ENCODE measurements at places on chromosomes 1 and 21.

DNA sequence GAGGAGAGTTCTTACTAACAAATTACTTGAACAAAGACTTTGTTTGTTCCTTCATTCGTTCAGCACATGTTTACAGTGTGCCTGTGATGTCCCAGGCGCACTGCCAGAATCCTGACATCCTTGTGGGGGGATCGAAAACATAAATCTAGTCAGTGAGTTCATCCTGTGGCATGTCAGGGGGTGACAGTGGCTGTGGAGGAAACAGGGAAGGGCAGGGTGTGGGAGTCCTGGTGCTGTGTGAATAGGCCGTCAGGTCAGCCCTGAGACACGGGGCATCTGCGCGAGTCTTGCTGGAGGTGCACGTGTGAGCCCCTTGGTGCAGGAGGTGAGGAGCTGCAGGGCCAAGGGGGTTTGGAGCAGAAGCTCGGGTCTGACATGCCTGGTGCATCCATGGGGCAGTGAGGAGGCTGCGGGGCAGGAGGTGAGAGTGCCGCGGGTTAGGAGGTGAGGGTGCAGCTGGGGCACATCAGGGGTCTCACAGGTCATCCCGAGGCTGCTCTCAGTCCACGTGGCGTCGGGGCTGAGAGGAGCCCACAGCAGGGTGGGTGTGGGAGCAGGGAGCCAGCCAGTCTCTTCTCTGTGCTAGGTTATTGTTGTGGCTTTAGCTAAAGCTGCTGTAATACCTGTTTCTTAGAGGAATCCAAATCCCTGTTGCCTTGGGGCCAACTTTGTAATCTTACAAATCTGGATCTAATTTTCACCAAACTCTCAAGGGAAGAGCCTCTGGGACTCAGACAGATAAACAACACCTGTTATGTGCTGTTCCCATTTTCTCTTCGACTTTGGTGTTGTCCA is 93.4 kb downstream of the PCBP3 start:
- no peak for DNase-seq

GRCh38 chr1:246530482-246530881 is 23.4 kb upstream of the SMYD3 start:
- DNase-seq = no peak

DNA sequence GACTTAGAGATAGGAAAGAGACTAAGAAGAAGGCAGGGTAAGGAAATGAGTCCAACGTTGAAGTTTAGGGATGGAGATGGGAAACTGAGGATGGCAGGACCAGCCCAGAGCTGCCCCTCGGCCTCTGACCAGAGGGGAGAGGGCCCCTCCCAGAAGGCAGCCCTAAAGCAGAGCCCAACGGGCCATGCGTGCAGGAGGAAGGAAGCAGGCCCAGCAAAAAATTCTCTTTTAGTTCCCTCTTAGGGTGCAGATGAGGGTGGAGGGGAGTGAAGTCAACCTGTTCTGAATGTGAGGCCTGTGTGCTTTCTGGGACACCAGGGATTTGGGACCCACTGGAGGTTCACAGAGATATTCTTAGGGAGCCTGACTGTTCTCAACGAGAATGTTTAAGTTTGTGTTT is 225.4 kb downstream of the RHOU start:
- DNase-seq = no peak

DNA sequence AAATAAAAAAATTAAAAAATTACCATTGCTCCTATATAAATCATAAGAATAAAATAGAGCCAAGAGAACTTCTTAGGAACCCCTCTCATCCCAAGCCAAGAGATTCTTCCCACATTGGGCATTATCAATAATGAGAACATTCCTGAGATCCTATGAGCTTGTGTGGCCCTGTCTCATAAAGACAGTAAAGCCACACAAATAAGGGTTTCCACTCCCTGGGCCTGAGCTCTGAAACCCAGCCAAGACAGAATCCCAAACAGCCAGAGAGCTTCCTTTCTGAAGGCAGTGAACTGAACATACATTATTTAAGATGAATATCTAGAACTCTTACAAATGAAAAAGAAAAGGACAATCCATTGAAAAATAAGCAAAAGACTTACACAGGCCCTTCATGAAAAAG is 68.3 kb downstream of the SLC45A1 start:
- no peak for DNase-seq

DNA sequence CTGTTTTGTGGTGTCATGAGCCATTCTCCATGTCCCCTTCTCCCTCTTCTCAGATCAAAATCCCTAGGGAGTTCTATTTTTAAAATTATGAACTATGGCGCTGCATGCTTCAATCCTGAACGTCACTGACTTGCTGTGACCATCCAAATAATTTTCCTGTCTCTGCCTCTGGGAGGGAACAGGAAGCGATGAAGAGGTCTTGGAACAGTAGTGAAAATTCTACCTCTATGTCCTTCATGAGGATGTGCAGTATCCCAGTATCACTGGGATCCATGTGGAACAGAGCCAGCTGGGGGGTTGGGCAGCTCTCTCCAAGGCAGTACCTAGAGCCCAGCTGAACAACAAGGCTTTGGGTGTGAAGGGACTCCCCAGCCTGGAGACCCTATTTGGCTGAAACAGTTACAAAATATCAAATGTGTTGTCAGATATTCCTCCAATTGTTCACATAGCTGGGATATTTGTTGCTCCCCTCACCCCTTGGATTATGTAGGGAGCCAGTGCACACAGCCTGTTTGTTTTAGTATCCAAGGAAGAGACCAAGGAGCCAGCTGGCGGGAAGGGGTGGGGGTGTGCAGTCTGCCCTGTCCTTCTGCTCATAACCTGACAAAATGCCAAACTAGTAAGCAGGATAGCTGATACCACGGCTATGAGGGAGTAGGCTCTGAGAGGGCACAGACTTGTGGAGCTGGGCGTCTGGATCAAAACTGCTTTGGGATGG is 7.6 kb downstream of the DCLRE1B start:
- DNase-seq = no peak

DNA sequence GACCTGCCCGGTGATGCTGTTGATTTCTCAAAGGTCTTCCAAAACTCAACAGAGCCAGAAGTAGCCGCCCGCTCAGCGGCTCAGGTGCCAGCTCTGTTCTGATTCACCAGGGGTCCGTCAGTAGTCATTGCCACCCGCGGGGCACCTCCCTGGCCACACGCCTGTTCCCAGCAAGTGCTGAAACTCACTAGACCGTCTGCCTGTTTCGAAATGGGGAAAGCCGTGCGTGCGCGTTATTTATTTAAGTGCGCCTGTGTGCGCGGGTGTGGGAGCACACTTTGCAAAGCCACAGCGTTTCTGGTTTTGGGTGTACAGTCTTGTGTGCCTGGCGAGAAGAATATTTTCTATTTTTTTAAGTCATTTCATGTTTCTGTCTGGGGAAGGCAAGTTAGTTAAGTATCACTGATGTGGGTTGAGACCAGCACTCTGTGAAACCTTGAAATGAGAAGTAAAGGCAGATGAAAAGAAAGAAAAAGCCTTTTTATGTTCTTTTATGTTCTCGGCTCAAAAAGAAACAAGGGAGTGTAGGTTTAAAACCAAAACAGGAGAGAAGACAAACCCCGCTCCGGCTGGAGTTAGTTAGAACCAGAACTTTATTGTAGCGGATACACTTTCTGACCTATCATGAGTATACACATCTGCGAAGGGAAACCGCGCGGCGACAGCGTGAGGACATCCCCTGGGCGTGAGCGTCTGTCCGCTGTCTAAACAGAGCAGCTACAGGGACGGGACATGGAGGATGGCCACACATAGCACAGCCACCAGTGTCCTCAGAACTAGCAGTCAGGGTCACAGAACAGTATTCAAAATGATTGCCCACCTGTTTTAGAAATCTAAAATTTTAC is 77.1 kb downstream of the PIK3CD start:
- peak; percentile 38 for DNase-seq

DNA sequence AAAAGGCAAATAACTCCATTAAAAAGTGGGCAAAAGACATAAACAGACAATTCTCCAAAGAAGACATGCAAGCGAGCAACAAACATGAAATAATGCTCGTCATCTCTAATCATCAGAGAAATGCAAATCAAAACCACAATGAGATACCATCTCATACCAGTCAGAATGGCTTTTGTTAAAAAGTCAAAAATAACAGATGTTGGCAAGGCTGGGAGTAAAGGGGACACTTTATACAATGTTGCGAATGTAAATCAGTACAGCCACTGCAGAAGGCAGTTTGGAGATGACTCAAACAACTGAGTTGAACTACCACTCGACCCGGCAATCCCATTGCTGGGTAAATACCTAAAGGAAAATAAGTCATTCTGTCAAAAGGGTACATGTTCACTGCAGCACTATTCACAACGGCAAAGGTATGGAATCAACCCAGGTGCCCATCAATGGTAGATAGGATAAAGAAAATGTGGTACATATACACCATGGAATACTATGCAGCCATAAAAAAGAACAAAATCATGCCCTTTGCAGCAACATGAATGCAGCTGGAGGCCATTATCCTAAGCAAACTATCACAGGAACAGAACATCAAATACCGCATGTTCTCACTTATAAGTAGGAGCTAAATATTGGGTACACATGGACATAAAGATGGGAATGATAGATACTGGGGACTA is 25.9 kb downstream of the TSPAN2 start:
- DNase-seq = no peak

GRCh38 chr1:11507309-11507708 is 28.4 kb downstream of the DISP3 start:
- no peak for DNase-seq

DNA sequence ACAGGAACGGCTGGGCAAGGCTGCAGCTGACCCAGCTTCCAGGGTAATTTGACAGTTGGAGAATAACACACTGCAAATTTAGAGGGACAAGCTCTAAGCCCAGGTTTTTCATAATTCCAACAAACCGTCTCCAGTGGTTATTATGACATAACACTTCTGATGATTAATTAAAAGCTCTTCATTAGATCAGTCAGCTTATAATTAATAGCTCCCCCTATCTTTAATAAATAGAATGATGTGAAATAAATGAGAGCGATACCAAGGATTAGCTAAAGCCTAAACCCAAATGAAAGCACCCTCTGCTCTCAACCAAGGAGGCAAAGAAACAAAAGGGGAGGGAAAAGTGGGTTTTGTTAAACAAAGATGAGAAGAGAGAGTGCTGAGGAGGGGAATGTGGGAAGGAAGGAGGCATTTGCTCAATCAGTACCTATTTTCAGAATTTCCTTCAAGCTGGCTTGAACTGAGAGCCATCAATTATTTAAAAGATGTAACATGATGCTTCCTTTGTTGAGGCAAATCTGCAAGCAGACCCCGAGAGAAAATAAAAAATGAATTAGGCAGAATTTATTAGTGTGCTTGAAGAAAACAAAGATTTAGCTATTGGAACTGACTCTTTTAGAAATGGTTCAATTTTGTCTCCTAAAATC is 221.8 kb upstream of the ESRRG start:
- DNase-seq = no peak

DNA sequence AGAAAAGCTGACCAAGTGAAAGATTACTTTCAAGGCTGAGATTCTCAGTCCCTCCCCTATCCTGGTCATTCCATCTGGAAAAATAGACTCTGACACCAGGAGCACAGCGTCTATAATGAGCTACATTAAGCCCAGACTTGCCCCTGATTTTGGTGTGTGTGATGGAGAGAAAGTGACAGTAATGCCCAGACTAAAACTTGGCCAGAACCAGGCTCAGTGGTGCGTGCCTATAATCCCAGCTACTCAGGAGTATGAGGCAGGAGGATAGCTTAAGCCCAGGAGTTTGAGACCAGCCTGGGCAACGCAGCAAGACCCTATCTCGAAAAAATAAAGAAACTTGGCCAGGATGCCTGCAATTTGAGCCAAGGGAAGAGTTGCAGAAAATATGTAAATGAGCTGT is 15.9 kb downstream of the PLEKHA6 start:
- no peak for DNase-seq

GRCh38 chr1:153652805-153653500 is 5.5 kb upstream of the SNAPIN start:
- DNase-seq = no peak

- no peak for DNase-seq
Observed at GRCh38 chr1:87337606-87338005, 8.9 kb downstream of the LMO4 start.

DNA sequence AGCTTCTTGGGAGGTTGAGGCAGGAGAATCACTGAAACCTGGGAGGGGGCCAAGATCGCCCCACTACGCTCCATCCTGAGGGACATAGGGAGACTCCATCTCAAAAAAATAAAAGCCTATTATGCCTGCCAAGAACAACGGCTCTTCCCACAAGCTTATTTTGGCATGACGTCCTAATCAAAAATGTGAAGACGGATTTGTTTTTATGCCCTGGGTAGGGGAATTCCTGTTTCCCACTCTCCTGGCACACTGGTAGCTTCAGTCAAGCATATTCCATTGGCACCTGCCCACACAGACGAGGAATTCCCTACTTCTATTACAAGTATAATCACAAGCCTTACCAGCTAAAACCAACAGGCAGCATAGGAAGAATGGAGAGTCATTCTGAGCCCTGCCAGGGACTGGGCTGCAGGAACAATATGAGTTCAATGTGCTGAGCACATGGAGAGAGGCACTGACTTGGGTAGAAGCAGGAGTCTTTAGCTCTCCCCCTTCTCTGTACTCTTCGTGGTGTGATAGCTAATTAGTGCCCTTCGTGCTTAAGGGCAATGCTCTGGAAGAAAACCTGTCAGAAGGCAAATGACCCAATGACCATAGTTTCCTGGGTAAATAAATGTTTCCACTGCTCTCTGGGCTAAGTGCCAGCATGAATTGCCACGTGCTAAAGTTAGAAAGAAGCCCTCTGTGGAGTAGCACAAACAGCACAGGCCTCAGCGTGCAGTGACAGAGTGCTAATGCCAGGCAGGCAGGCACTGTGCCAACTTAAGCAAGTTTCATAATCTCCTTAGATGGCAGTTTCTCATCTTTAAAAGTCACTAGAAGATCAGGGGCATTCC is 16.8 kb downstream of the TNFSF4 start:
- no peak for DNase-seq

GRCh38 chr1:183956559-183957188 is 80.9 kb downstream of the COLGALT2 start:
- DNase-seq = peak; percentile 6

- DNase-seq = no peak
Observed at GRCh38 chr1:193042766-193043691, 16.1 kb downstream of the UCHL5 start.

All from activated naive CD4-positive, alpha-beta T cell (primary cell).